ENCODE measurements at places on chromosomes 6 and 20.

DNA sequence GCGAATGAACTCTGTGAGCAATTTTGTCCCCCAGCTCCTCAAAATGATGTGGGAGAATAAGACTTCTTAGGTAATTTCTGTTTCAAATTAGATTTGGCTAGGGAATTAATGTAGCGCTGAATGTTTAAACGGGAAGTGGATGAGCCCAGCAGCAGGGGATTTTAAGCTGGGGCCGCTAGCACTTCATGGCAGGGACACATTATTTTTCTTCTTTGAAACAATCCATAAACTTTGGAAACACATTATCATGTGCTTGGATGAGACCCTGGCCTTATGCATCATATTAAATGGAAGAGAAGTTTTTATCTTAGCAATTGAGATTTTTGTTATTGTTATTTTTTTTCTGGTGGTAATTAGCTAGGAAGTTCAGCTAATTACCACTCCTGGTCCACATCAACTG lies 74.2 kb upstream of the FUCA2 start:
- no peak for DNase-seq

GRCh38 chr20:47597090-47597489 lies 95.4 kb downstream of the NCOA3 start:
- DNase-seq, result no peak

GRCh38 chr6:142845143-142845571 lies 99.8 kb downstream of the HIVEP2 start:
- no peak for DNase-seq

GRCh38 chr20:56202493-56203077 lies 45.9 kb upstream of the MC3R start:
- DNase-seq, result no peak

DNA sequence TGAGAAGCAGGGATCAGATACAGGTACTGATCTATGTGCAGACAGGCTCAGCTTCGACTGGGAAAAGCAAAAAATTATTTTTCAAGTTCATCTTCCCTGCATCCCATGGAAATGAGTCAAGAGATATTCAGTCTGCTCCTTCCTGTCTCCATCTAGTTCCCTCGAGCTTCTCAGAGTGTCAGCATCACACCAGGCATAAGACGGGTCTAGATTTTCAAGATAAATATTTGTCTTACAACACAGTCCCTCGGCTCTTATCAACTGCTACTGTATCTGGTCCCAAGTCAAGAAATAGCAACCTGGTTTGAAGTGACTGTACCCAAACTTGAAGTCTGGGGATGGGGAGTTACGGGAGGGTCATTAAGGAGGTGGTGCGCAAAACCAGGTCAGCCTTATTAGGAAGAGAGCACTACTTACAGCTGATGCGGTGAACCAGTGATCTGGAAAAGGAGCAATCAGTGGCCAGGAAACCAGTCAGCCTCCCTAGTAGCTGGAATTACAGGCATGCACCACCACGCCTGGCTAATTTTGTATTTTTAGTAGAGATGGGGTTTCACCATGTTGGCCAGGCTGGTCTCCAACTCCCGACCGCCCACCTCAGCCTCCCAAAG lies 29.7 kb downstream of the ZMYND8 start:
- no peak for DNase-seq

DNA sequence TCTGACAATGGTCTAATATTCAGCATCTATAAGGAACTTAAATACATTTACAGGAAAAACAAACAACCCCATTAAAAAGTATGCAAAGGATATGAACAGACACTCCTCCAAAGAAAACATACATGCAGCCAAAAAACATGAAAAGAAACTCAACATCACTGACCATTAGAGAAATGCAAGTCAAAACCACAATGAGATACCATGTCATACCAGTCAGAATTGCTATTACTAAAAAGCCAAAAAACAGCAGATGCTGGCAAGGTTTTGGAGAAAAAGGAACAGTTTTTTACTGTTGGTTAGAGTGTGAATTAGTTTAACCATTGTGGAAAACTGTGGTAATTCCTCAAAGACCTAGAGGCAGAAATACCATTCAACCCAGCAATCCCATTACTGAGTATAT lies 339.0 kb upstream of the ADGRB3 start:
- DNase-seq, result no peak

DNA sequence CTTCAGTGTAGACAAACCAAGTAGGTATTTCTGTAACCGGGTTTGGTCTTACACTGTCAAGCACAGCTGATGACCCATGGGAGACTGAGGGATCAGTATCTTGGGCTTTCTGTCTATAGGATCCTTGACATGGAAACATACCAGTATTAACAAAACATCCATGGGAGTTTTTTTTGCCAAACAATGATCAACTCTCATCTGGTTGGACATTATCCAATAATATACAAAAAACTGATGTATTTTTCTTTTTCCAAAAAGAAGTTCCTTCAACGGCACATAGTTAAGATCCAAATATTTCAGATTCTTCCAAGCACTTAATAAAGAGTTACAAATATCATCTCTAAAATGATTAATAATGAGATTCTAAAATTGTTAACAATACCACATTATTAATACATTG lies 459.9 kb downstream of the PRKN start:
- DNase-seq, result no peak

DNA sequence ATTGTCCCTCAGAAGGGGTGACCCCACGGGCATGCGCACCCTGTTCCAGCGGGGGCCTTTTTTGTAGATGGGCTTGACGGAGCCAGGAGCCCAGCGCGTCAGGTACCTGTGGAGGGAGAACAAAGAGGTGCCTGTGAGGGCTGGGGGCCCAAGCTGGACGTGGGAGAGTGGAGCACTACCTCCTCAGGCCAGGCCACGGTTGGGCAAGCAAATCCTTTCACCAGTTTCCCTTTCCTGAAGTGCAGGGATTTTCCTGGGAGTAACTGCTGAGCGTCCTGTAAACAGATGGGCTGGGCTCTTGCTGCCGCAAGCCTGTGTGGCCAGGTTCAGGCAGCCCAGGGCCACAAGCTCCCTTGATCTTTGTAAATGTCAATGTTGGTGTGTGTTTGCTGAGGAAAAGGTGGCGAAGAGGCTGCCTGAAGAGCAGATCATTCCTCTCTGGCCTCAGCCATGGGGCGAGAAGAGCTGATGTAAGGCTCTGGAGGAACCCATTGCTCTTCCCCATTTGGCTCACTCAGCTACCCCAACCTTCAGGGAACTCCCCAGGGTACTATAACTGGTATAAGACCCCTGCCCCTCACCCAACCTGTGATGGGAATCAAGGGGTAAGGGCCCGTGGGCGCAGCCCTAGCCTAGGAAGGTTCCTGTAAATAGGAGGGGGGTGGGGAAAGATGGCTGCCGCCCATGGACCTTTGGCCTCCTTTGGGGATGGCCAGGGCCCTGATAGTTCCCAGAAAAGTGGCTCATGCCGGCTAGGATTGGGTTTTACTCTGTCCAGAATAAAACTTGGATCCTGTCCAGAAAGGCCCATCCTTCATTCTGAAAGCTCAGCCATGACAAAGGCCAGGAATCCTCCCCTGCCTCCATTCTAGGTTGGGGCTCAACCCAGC lies 15.5 kb downstream of the MRPS18A start:
- DNase-seq, result no peak

GRCh38 chr6:121847806-121848522 lies 412.5 kb downstream of the GJA1 start:
- DNase-seq, result no peak

DNA sequence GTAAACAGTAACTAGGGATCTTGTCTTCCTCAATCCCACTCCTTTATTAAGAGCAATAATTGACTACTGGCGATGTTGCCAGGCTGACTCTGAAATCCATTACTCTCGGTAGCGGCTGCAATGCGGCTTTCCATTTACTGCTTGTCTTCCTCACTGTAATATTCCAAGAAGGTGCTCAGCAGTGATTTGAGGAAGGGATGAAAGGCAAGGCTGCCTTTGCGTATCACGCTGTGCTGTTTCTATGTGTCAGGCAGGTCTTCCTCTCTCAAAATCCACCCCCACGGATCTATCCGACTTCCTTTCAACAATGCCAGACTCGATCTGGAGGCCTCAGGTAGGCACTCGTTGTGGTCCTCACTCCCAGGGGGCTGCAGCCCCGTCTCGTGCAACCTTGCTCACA lies 261.4 kb upstream of the CDH4 start:
- DNase-seq, result no peak

GRCh38 chr6:47061309-47062300 lies 19.5 kb upstream of the ADGRF1 start:
- DNase-seq, result no peak

All from left lobe of liver (tissue), 2 donors.